ENCODE measurements at places on chromosomes 13 and 19.

GRCh38 chr19:49866933-49867782 lies at the start of gene PNKP:
Gene PNKP (minus strand): TSS chr19:49867576. CDS start chr19:49867204, 372 bp downstream.
- peak; percentile 89 for DNase-seq

DNA sequence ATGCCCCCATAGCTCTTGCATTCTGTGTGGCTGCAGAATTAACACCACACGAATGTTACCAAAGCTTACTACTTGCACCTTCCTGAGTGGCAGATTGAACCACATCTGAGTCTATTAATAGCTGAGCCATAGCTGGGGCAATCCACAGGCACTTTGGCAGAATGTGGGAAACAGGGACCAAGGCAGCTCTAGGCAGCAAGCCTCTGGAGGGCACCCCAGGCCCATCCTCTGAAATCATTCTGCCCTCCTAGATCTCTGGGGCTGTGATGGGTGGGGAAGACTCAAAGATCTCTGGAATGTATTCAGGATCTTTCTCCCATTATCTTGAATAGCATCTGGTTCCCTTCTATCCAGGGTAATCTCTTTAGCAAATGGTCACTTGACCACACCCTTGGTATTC lies 139.3 kb downstream of the TNFRSF19 start:
- no peak for DNase-seq

- DNase-seq = no peak
These were observed 10.6 kb downstream of the TFDP1 start for GRCh38 chr13:113595131-113595530.

- no peak for DNase-seq
These were observed 75.1 kb downstream of the SLC15A1 start for GRCh38 chr13:98677398-98677797.

DNA sequence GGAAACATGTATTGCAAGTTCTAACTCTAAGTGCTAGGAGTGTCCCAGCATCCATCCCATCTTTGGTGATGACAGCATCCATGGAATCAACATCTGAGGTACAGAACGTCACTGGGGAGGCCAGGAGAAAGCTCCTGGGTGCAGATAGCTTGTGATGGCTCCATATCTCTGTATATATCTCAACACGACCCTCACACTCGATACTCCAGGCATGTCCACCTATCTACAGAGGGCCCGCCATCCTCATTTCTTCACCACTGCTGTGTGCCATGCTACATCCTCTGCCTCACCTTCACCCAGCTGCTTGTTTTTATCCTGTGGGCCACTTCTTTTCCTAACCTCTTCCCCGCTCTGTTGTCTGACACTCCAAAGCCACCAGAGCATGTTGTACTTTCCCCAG lies 100.4 kb upstream of the SERP2 start:
- DNase-seq = no peak

GRCh38 chr13:40801255-40802217 lies 12.1 kb downstream of the SLC25A15 start:
- no peak for DNase-seq

DNA sequence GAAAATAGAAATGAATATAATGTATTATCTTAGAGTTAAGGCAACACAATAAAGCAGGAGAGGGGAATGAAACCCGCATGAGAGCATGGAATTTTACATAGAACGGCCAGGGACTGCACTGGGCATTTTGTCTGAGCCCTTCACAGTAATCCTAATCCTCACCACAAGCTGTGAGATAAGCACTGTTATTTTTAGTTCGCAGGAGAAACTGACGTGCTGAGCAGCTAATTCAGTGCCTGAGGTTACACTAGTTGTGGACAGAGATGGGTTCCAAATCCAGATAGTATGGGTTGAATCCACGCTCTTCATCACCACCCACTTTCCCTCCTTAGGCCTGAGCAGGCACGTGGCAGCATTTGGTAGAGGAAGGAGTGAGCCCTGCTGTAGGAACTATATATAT lies 24.8 kb upstream of the ZNF527 start:
- no peak for DNase-seq

GRCh38 chr13:30440910-30441703 lies 18.8 kb downstream of the UBE2L5 start:
- DNase-seq = no peak

DNA sequence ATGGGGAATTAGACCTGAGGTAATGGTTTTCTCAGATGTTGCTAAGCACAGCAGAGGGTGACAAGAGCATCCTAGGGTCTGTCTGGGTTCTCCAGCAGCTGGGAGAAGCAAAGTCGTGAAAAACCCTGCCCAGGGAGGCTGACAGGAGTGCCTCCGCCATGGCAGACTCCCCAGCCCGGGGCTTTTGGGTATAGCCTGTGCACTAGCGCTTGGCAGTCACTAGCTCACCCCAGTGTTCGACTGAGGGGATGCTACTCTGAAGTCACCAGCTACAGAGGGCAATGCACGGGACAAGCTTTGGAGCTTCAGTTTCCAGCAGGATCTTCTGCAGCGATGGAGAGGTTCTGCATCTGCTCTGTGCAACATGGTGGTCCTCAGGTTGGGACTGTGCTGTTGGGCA lies 87.5 kb downstream of the ING1 start:
- DNase-seq = no peak

GRCh38 chr19:12785431-12786031 lies 5.8 kb upstream of the JUNB start:
- DNase-seq = no peak

DNA sequence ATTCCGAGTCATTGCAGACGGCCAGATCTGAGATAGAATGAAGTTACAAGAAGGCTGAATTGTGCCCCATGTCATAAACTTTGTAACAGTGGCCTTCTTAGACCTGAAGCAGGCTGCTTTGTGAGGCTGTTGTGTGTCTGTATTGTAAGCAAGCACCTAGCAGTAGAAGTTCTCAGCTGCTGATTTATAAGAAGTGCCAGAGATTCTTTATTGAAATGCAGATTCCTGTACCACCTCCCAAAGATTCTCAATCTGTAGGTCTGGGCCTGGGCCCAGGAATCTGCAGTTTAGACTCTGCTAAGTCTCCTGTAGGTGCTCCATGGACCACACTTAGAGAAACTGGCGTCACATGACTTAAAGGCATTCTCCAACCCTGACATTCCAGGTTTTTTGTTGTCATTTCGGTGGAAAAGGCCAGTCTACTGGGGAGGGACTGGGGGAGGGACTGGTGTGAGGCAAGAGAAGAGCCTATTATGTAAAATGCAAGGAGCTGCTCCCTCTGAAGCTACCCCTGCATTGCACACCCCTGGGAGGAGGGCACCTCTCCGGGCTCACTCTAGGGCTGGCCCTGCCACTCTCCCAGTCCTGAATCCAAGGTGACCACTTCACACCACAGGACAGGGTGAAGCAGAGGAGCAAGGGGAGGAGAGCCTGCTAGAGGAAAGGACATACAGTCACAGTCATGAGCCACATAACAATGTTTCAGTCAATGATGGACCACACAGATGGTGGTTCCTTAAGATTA lies 769 bp upstream of the TMEM272 start:
- no peak for DNase-seq

DNA sequence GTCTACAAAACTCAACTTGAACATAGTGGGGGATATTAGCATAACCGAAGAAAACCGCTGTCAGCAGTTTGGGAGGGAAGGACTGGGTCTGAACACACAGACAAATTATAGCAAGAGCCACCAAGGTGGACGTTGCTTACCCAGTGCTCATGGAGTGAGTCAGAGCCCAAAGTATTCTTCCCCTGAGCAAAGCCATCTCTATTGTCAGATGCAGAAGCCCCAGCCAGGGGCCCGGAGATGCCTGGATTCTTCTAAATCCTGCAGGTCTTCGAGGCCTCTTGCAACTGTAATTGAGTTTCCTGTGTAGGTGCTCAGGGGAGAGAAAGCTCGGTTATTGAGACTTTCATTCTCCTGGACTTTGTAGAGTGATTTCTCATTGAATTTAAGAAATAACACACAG lies 384.5 kb downstream of the IRS2 start:
- DNase-seq = no peak

DNA sequence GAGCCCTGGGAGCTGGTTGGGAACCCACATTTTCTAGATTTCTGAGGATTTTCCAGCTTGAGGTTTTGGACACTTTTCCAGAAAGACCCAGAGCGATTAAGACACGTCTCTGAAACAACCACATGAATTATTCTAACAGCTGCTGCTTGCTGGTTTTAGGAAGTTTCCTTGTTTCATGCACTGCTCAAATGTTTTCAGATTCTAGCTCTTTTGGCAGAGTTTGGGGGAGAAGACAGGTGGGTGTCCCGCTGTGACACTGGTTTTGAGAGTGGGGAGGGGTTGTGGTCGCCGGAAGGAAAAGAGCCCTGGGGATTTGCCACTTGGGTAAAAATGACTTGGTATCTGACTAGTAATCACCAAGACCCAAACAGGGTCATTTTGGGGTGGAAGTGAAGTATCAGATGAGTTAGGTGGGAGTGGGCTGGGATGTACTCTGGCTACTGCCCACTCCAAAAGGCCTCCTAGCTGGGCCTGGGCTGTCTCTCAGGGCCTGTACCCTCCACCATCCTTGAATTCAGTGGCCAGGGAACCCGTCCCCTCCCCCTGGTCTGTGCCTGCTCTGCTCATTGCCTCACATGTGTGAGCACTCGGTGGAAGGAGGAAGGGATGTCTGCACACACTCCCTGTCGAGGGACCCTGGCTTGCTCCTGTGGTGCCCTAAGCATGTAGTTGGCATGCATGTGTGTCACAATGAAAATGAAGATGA lies 13.2 kb downstream of the GATAD2A start:
- DNase-seq = no peak

GRCh38 chr19:29044037-29044436 lies 168.9 kb downstream of the UQCRFS1 start:
- DNase-seq = no peak

GRCh38 chr13:38013676-38014075 lies 144.1 kb upstream of the TRPC4 start:
- no peak for DNase-seq

DNA sequence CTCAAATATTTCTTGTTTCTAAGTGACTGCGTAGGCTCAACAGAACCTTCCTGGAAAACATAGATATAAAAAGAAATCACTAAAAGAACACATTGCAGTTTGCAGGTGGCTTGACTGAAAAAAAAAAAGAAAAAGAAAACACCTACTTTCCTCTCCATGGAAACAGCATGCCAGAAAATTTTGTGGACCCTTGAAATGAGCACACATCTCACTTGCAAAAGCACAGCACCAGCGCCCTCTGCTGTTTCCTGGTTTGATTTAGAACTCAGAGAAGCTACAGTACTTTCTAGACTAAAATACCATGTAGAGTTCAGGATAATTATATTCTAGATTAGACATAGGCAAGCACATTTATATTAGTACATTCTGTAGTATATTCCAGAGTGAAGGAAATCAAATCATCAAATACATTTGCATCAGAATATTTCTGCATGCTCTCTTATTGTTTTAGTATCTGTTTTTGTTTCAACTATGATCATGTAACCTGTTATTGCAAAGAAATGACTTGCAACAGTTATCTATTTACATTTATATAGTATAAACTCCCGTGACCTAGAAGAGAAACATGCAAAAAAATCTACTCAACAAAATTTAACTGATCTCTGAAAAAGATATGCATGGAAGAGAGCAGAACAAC lies 22.3 kb upstream of the XPO4 start:
- DNase-seq = peak; percentile 72

DNA sequence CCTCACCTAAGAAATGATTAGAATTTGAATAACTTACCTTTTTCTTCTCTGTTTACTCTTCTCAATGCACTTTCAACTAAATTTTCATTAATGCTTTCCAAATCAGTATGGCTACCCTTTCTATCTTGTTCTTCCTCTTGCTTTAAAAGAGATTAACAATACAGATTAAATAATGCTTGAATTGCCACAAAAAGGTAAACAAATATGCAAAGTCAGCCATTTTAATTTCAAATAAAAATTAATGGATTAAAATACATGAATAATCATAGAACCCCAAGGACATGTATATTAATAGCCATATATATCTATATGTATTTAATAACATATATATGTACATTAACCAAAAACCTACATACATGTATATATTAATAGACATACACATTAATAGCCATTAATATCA lies 7.9 kb upstream of the NEK5 start:
- DNase-seq = no peak

GRCh38 chr13:40189898-40190630 lies 476.4 kb downstream of the FOXO1 start:
- peak; percentile 16 for DNase-seq

GRCh38 chr19:5519076-5519475 lies 48.7 kb downstream of the TINCR start:
- DNase-seq = no peak

- no peak for DNase-seq
These were observed 70.7 kb upstream of the TSHZ3 start for GRCh38 chr19:31419871-31420445.

GRCh38 chr13:90833951-90834350 lies 513.5 kb upstream of the MIR17HG start:
- DNase-seq = no peak
